Left ventricle myocardium inferior (tissue), 1 donor: ENCODE measurements at places on chromosomes 12 and 14. TPM values are rescaled to one million over a fixed set of nuclear protein-coding genes. Genes with fewer than 3 reads are reported as not detected.

DNA sequence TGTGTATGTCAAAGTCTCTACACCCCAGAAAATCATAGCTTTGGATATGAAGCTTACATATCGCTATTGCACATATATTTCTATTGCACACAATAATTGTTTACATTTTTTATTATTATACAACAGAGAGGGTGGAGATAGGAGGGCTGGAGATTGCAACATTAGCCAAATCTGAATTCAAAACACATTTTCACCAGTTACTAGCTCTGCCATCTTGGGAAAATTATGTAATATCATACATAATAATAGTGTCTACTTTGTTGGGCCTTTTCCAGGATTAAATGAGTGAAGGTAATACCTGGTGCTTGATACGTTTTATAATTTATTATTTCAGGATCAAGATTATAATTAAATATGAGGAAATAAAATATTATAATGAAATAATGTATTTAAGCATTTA is 507.4 kb upstream of the TBX3 start:
- H3K4me1 ChIP-seq: no peaks in the 10 kb centered on the region
- no peak overlapping the region for H3K27ac ChIP-seq
- H3K36me3 ChIP-seq: no peaks in the 10 kb centered on the region

DNA sequence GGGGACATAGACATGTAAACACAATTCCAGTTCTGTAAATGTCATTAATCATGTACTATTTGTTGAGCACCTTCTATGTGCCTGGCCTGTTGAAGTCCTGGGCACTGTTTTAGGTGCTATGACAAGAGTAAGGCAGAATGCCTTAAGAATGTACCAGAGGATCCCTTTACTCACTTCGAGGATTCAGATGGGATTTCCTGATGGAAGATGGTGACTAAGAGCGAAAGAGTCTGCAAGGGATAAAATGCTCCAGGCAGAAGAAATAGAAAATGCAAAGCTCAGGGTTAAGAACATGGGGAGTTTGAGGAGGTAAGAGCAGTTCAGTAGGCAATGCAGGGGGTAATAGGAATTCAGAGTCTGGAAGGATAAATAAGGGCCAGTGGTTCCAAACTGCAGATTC is 671.3 kb upstream of the TBX3 start:
- H3K4me1 ChIP-seq: peaks cover 12% of the 10 kb centered on the region
- H3K27ac ChIP-seq: no peak overlapping the region
- no peak overlapping the region for H3K4me3 ChIP-seq
- no peaks in the 10 kb centered on the region for H3K36me3 ChIP-seq
- DNase-seq: no peak

DNA sequence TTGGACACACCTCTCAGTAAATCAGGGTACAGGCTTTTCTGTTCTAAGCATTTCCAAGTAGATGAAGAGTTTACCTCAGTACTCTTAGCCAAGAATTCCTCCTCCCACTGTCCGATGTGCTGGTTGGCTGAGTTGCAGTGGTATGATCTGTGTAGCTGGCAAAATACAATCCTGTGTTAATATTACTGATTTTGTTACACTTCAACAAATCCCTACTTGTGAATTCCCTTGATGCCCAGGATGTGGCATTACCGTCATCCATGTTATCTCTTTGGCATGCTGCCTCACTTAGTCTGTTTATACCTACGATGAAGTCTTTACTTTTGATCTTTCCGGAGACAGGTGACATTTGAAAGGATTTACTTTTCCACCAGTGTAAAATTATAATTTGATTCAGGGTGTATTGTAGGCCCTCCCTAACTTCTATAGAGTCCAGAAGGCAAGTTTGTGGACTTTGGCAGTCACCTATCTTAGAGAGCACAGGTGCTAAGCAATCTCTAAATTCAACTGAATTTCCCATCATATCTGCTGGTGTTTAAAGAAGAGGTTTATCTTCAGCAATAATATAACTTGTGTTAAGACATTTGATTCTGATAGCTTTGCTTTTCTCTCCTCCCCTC is 10.1 kb downstream of the CCDC196 start:
- peaks cover 14% of the 10 kb centered on the region for H3K4me1 ChIP-seq
- DNase-seq: no peak
- no peaks in the 10 kb centered on the region for H3K27me3 ChIP-seq
- H3K27ac ChIP-seq: no peak overlapping the region
- H3K4me3 ChIP-seq: peak overlapping the region; percentile 27
- H3K36me3 ChIP-seq: no peaks in the 10 kb centered on the region

- no peaks in the 10 kb centered on the region for H3K27me3 ChIP-seq
- H3K27ac ChIP-seq: no peak overlapping the region
- peaks cover 34% of the 10 kb centered on the region for H3K4me1 ChIP-seq
- DNase-seq: no peak
- no peak overlapping the region for H3K4me3 ChIP-seq
- peaks cover 86% of the 10 kb centered on the region for H3K36me3 ChIP-seq
Measured at GRCh38 chr12:123401753-123402683, 18.1 kb downstream of the KMT5A start.

GRCh38 chr12:123270214-123271000 is 1.2 kb downstream of the CDK2AP1 start:
- H3K4me3 ChIP-seq: peak overlapping the region; percentile 84
- H3K27ac ChIP-seq: peak overlapping the region; percentile 89
- no peaks in the 10 kb centered on the region for H3K27me3 ChIP-seq

The DLK1 gene
- 2.8 TPM for total RNA-seq

The SCN8A gene
- 0.41 TPM for total RNA-seq

The C1QL4 gene
- total RNA-seq: not detected

The NOVA1 gene
- 3.7 TPM for total RNA-seq

The YAF2 gene
- total RNA-seq: 88.1 TPM

DNA sequence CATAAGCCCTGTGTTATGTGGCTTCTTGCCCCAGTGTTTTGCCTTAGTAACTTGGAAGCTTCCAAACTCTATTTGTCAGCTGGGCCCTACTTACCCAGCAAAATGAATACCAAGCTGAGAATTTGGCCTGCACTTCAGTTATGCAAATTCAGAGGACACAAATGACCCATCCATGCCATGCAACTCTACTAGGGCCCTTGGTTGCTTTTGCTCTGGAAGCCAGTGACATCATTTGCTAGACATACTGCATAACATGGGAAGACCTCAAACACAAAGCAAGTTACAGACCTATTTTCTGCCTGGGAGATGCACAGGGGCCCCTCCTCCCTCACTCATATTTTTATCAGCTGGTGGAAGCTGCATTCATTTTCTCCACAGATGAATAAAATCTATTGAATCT is 90.2 kb upstream of the PPM1H start:
- H3K27me3 ChIP-seq: no peaks in the 10 kb centered on the region
- H3K4me3 ChIP-seq: no peak overlapping the region
- H3K36me3 ChIP-seq: no peaks in the 10 kb centered on the region
- no peaks in the 10 kb centered on the region for H3K4me1 ChIP-seq
- no peak for DNase-seq

The LRP1-AS gene
- total RNA-seq: not detected

DNA sequence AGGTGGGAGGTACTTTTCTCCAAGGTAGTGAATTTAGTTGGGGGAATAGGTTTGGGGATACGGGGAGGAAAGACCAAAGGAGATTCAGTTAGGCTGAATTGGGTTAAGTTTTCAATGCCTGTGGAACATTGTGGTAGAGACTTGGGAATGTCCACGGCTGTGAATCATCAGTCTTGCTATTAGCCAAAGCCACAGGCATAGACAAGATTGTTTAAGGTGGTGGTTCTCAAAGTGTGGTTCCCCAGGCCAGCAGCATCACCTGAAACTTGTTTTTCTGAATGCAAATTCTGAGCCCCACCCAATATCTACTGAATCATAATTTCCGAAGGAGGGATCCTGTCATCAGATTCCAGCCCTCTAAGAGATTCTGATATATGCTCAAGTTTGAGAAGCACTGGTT is 316.2 kb downstream of the EGLN3 start:
- H3K27me3 ChIP-seq: no peaks in the 10 kb centered on the region
- H3K4me1 ChIP-seq: no peaks in the 10 kb centered on the region
- no peak overlapping the region for H3K27ac ChIP-seq
- no peak for DNase-seq
- H3K36me3 ChIP-seq: no peaks in the 10 kb centered on the region

The TBC1D30 gene
- 0.77 TPM for total RNA-seq

GRCh38 chr12:121515615-121516014 is 65.2 kb downstream of the KDM2B start:
- peaks cover 14% of the 10 kb centered on the region for H3K36me3 ChIP-seq
- no peaks in the 10 kb centered on the region for H3K27me3 ChIP-seq

DNA sequence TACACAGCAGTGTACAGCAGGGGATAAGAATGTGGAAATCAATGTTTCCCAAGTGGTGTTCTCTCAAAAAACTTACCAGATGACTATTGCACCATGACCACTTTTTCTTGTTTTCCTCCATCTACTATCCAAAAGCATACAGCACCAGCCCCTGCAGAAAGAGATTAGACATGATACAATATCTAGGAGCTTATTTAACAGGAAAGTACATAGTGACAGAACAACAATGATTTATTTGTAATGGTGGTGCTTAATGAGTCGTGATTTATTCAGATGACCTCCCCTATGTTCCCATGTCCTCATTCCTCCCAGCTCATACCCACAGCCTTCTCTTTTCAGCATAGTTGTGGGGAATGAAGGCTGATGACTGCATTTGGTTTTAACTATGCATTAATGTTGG is 413.6 kb downstream of the BTG1 start:
- no peaks in the 10 kb centered on the region for H3K36me3 ChIP-seq
- H3K4me1 ChIP-seq: no peaks in the 10 kb centered on the region
- H3K4me3 ChIP-seq: no peak overlapping the region
- H3K27me3 ChIP-seq: no peaks in the 10 kb centered on the region

The DBX2 gene
- total RNA-seq: 0.14 TPM

DNA sequence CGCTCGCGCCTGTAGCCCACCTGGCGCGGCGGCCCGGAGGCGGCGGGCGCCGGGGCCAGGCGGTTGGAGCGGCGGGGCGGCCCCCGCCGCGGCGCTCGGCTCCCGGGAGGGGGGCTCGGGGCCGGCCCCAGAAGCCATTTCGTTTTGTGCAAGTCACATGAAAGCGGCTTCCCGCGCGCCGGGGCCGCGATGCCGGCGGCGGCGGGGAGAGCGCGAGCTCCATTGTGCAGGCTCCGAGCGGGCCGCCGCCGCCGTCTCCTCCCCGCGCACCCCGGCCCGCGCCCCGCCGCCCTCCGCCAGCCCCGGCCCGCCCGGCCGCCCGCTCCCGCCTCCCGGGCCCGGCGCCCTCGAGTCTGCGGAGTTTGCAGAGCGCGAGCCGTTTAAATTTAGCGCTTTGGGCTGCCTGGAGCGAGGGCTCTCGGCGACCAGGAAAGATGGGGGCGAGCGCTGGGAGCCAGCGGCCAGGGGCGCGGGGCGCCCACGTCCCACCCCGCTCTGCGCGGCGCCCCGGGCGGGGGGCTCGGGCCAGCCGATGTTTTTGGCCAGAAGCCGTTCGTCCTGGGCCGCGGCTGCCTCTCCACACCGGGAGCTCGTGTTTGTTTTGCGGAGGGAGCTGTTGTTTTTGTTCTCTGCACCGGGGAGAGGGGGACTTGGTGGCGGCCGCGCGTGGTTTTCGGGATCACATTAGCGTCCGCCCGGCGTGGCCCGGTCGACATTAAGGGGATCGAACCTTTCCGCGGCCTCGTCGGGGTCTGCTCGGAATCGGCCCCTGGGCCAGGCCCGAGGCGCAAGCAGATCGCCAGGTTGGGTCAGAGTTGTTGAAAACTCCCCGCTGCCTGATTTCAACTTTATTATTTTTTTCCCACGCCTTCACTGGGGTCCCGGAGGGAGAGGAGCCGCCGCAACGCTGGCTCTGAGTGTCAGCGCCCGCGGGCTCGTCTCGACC is 982 bp downstream of the BCL7A start:
- peak; percentile 32 for DNase-seq
- H3K4me1 ChIP-seq: peaks cover 42% of the 10 kb centered on the region
- H3K27ac ChIP-seq: peak overlapping the region; percentile 91
- peak overlapping the region; percentile 84 for H3K4me3 ChIP-seq
- no peaks in the 10 kb centered on the region for H3K27me3 ChIP-seq
